ENCODE measurements at places on chromosomes 2 and 18.

GRCh38 chr18:76985156-76985950, 147.2 kb downstream of the MBP start:
- DNase-seq = no peak

- no peak for DNase-seq
These were observed 76.3 kb downstream of the STPG4 start for GRCh38 chr2:47078541-47079482.

DNA sequence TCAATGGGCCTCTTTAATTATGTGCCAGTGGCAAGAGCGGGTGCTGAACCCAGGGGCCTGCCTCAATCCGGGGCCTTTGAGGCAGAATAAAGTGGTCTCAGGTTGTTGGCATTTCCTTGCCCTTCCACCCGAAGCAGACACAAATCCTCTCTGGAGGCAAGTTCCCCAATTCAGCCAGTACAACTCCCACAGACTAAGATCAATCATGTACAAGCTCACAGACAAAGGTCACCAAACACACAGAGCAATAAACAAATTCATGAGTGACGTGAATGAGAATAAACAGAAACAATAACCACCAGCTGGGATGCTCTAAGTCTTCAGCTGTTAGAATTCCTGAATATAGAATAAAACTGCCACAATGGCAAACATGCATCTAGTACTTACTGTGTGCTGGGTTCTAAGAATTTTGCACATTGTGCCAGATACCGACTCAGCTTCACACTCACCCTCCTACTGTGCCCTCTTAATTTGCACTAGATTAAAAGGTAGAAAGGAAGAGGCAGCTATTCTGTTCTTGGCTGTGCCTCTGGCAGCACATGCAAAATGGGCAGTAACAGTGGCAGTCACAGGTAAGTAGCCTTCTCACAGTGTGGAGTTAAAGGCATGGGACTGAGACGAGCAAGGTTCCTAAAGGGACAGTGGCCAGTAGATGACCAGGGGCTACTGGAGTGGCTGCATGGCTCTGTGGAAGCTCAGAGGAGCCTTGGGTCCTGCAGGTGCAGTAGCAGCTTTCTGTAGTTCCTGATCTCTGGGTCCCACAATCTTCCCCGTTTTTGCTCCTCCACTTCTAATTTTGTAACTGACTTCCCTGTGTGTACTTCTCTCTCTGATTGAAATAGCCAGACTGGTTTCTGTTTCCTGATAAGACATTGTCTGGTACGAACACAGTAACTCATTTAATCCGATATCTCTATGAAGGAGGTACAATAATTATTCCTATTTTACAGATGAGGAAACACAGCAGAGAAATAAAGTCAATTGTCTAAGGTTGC, 34.6 kb upstream of the IL1B start:
- no peak for DNase-seq

- no peak for DNase-seq
These were observed 8.4 kb downstream of the DHRS9 start for GRCh38 chr2:169077674-169078240.

DNA sequence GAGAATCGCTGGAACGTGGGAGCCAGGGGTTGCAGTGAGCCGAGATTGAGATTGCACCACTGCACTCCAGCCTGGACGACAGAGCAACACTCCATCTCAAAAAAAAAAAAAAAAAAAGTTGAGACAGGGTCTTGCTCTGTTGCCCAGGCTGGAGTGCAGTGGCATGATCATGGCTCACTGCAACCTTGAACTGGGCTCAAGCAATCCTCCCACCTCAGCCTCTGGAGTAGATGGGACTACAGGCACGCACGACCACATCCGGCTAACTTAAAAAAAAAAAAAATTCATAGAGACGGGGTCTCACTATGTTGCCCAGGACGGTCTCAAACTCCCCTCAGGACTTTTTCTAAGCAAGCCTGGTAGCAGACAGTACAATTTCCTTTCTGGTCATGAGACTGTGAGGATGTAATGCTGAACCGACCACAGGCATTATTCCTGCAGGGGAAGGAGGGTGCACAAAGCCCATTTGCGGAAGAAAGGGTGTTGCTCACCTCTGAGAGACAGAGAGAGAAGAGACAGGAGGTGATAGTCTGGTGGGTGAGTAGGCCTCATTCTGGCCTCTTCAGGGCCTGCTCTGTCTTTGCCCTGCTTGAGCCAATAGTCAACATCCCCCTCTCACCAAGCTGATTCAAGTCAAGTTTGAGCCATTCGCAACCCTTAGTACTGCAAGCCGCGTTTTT, 205.3 kb downstream of the ZFP36L2 start:
- no peak for DNase-seq

DNA sequence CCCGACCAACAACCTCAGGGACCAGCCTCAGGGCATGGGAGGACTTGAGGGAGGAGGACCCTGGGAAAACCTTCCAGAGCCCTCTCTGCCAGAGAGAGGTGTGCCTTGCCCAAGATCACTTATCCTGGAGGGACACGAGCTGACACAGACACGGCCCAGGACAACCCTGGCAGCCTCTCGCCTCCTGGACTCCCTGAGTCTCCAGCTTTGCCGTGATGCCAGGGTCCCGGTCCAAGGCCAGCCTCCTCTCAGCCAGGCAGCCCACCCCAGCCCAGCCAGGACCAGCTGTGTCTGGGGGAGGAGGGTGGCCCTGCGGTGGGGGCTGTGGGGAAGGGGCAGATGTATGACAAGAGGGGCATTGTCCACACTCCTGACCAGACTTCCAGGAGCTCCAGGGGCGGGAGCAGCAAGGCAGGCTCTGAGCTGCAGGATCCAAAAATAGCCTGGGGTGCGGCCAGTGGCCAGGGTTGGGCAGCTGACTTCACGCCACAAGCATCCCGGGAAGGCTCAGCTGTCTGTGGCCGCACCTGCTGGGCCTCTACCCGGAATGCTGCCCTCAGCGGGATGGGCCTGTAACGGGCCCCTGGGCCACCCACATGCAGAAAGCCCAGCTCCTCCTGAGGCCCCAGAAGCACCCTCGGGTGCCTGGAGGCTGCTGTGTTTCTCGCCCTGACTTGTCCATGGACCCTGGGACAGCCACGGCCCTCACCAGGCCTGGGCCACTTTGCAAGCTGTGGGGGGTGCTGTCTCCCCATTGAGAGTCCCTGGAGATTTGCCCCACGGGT, 65.5 kb upstream of the GPC1 start:
- no peak for DNase-seq

Data from WTC11 (cell line).